ENCODE measurements at places on chromosomes 2 and 18. TPM values are rescaled to one million over a fixed set of nuclear protein-coding genes. Genes with fewer than 3 reads are reported as not detected.

The RGPD4 gene
- polyA plus RNA-seq = not detected

The SLC8A1 gene
- polyA plus RNA-seq = 61.3 TPM

The DUSP2 gene
- 8.9 TPM for polyA plus RNA-seq

The CD226 gene
- polyA plus RNA-seq = 2.6 TPM

The FIGN gene
- polyA plus RNA-seq = 9.7 TPM

The KYNU gene
- 5.5 TPM for polyA plus RNA-seq

The ANKAR gene
- 16.4 TPM for polyA plus RNA-seq

DNA sequence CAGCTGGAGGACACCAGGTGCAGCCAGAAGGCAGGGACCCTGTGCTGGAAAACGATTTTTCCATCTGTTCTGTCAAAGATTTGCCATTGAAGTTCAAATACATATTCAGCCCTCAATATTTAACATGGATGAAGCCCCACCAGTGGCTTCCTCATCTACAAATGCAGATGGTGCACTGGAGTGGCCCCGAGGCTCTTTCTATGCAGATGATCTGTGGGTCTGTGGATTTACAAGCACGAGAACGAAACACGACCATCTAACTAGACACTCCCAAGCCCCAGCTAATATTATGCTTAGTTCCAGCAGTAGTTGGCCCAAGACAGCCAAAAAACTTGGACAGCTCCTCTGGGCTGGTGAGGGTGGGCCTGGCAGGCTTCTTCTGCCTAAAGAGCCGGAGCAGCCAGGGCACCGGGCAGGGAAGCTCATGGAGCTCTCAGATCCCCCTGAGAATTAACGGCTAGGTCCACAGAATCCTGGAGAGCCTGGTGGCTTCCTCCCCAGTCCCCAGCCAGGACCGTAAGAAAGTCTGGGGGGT, 9.2 kb upstream of the IL1R2 start:
- no peak for DNase-seq

GRCh38 chr2:98355881-98356280, 9.6 kb downstream of the CNGA3 start:
- no peak for DNase-seq

GRCh38 chr18:1062588-1062987, 157.9 kb downstream of the ADCYAP1 start:
- no peak for DNase-seq

DNA sequence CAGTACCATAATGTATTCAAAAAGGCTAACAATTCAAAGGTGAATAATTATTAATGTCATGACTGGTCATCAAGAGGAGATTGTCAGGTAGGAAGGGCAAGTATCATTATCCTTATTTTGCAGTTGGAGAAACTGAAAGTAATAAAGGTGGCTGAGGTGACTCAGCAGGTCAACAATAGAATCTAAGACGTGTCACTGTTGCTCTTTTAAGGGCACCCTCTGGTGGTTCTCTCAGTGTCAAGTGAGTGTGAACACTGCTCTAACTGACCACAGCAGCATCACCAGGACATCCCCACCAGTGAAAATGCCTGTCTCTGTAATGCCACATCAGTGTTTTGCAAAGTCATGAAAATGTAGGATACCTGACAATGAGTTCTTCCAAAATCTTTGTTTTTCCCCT, 69.7 kb downstream of the DCC start:
- no peak for DNase-seq

- no peak for DNase-seq
These were observed 84.5 kb upstream of the TANK start for GRCh38 chr2:161075701-161076100.

GRCh38 chr2:16387461-16387984, 278.1 kb downstream of the CYRIA start:
- no peak for DNase-seq

GRCh38 chr2:62928015-62928414, 122.6 kb upstream of the OTX1 start:
- DNase-seq = no peak

DNA sequence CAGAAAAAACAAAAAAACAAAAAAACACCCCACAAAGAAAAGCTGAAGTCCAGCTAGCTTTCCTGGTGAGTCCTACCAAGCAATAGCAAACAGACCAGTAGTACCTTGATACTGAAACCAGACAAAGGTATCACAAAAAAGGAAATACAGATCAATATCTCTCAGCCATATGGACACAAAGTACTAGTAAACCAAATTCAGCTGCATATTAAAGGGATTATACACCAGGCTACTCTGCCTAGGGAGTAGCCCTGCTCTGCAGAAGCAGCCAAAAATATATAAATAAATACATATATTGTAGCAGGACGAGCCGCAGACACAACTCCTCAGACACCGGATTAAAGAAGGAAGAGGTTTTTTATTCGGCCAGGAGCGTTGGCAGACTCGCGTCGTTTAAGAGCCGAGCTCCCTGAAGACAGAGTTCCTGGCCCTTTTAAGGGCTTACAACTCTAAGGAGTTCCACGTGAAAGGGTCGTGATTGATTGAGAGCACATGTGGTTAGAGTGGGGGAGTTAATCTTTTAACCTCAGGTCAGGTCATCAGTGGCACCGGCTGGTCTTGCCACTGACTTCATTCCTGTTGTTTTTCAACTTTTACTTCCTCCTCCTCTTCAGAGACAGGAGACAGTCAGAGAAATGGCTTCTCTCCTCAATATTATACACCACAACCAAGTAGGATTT, 38.4 kb upstream of the DTNB start:
- no peak for DNase-seq
